Stimulated activated CD4-positive, alpha-beta T cell treated with anti-CD3 and anti-CD28 coated beads, Interleukin-1b, Interleukin-23, amount 100 ng/mL, for 24 hours (primary cell): ENCODE measurements at places on chromosomes 4 and X.

DNA sequence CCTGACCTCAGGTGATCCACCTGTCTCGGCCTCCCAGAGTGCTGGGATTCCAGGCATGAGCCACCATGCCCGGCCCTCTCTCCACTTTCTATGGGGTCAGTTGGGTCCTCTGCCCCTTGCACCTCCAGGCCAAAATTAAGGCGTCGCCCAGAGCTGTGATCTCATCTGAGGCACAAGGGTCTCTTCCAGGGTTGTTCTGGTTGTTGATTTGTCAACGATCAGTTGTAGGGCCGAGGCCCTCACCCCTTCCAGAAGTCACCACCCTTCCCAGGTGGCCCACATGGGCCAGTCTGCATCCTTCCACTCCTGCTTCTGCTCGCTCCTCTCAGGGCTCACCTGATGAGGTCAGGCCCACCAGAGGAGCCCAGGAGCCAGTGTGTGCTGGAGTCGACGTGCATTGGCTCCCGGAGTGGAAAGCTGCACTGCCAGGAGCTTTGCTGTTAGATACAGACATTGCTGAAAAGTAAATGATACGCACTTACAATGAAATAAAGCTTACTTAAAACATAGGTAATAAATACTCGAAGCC lies 14.3 kb upstream of the TMEM271 start:
- no peak for DNase-seq

- no peak for DNase-seq
Measured at GRCh38 chr4:80183250-80184052, 13.9 kb upstream of the PRDM8 start.

GRCh38 chrX:112270991-112271390 lies 188.4 kb upstream of the TRPC5 start:
- no peak for DNase-seq

DNA sequence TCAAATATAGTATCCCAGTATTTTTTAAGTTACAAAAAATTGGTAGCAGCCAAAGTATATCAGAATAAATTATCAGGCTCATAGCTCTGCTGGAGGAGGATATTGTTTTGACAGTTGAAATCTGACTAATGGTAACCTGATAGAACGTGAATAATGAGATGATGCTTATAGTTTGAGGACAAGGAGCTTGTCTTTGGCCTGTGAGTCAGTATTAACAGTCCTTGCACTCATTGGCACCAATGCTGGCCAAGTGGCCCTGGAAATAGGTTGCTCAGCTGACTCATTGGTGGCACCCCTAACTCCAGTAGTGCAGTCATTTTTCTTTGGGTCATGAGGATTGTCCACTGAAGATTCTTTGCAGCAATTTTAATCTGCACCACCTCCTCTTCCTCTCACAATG lies 203.3 kb upstream of the JADE1 start:
- no peak for DNase-seq

- no peak for DNase-seq
Measured at GRCh38 chrX:48827654-48827968, 1.3 kb downstream of the ERAS start.

GRCh38 chrX:477441-478012 lies 90.8 kb upstream of the PPP2R3B start:
- DNase-seq: no peak

GRCh38 chr4:52248820-52249219 lies 197.7 kb downstream of the SPATA18 start:
- DNase-seq: no peak

DNA sequence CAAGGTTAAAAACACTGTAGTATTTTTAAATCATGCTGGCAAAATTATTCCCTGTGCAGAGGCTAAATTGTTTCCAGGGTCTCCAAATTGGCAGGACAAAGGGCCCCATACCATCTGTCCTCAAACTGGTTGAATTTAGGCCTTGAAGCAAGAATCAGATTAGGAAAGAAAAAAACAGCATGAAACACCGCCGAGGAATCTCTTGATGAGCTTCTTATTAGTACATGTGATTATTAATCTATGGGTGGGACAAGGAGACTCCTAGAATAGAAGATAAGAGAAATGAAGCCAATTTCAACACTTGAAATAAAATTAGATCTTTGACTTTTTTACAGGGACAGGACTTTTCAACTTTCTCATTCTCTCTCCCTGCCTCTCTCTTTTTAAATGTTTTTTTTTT lies 7.1 kb upstream of the CLNK start:
- DNase-seq: no peak

DNA sequence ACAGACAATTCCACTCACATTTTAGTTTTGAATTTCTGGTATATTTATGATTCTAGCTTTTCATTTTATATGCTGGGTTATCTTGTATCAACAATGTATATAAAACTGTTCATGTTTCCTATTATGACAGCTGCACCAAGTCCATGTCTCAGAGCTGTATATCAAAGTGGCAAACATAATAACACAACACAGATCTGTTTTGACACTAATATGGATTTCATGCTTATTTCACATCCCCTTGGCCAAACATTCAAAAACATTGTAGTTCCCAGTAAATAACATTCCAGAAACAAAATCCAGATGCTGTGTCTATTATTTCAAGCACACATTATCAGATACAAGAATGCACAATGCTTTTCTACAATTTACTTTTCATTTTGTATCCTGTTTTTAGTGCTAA lies 380.6 kb upstream of the MAGEB2 start:
- no peak for DNase-seq

DNA sequence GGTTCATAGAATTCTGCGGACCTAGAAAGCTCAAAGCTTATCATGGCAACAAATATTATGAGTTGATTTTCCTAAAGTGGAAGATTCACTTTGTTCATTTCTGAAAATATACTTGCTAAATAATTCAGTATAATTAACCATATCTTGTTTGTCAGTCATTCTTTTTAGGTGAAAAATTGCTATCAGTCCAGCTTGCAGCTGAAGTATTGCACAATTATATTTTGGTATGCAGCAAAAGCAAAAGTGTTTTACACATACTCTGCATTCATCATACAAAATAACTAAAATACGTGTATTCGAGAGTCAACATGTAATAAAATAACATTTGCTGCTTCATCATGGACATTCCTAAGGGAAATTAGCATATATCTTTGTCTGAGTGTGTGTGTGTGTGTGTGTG lies 24.8 kb downstream of the DKK2 start:
- DNase-seq: no peak

GRCh38 chrX:53616946-53617345 lies 69.6 kb downstream of the HUWE1 start:
- DNase-seq: no peak

DNA sequence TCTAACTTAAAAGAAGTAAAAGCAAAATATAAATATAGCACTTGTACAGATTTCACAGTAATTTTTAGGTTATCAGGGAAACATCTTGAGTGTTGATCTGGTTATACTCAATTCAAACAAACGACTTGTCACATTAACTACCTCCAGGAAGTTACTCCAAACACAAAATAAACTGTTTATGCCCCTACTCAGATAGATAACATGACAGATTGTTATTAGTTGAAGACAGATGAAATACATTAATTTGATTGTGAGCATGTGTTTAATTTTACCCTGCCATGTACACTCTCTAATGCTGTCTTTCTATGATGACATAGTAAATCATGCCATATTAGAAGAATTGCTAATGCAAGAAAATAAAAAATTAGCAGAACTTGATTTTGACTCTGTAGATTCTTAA lies 88.0 kb downstream of the RAB28 start:
- no peak for DNase-seq

DNA sequence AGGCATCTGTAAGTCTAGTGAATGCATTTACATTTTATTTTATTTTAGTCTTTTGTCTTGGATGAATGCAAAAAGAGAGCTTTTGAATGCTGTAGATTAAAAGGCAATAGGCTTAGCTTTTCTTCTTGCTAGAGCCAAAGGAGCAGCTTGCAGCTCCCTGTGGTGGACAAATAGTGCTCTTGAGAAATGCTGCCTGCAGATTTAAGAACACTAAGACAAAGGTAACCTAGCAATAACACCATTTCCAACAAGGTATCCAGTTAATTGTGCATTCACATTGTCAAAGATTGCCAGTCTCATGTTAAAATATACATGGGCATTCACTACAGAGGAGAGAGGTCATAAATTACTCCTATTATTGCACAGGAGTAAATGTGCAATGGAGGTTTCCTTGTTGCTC lies 859.2 kb upstream of the PRKX start:
- no peak for DNase-seq

DNA sequence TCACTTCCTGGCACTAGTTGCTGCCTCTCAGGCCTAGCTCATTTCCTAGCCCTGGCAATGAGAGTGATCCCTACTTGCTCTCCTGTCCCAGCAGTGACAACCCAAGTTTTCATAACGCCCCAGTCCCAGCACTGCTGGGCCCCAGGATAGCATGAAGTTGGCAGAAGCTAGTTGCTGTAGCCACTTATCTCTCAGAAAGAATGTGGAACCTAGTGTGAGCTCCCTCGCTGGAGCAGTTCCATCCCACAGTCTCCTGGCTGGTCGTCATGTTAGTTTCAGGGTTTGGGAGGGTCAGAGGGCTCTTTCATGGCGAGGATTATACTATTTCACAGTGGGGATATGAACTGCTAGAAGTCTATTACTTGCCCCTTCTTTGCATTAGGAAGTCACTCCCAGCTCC lies 5.1 kb downstream of the PF4 start:
- no peak for DNase-seq

GRCh38 chr4:166008510-166008909 lies 135.5 kb downstream of the TLL1 start:
- DNase-seq: no peak

- DNase-seq: no peak
Measured at GRCh38 chrX:110671068-110671803, 124.4 kb downstream of the CHRDL1 start.

GRCh38 chr4:154348657-154349056 lies 142.9 kb downstream of the DCHS2 start:
- DNase-seq: no peak

DNA sequence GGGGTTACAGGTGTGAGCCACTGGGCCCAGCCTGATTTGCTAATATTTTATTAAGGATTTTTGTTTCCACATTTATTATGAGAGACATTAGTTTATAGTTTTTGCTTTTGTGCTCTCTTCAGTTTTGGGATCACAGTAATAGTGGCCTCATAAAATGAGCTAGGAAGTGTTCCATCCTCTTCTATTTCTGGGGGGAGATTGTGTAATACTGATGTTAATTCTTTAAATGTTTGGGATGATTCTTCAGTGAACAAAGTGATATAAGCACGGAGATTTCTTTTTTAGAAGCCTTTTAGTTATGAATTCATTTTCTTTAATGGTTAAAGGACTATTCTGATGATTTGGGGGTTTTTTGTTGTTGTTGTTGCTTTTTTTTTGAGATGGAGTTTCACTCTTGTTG lies 41.3 kb downstream of the RBMX start:
- DNase-seq: no peak

DNA sequence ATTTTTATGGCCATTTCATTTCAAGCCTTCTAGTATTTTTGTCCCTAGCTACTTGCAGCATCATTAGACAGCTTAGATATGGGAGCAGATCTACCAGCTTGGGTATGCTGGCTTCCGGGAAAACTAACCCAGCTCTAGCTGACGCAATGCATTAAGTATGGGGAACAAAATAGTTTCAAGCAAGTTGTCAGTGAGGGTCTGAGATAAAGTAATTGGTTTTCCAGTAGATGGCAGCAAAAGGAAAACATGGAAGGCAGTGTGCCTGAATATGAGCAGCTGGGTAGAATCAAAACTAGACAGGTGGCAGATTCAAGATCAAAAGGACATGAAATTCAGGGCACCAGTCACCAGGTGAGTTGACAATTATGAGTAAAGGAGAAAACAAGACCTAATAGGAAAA lies 340.9 kb upstream of the CTSO start:
- DNase-seq: no peak

DNA sequence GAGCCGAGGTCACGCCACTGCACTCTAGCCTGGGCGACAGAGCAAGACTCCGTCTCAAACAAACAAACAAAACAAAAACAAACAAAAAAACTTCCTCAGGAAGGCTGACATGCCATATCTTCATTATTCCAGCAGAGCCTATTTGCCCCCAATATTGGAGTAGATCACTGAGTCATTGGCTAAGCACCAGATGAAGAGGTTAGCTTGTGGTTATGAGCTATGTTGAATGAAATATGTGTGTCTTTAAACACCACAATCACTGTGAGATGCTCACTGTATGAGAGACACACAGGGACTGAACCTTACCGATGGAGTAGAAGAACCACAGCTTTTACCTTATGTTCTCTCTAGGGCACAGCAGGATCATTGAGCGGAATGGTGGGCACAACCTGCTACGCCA lies 122.1 kb upstream of the EOLA2 start:
- DNase-seq: no peak

GRCh38 chr4:96767815-96768480 lies 928.1 kb downstream of the PDHA2 start:
- DNase-seq: no peak
